ENCODE measurements at places on chromosomes 7 and 10.

- DNase-seq: no peak
These were observed 155.8 kb downstream of the SKIDA1 start for GRCh38 chr10:21369697-21370096.

GRCh38 chr7:105224884-105225651 is 163.7 kb downstream of the SRPK2 start:
- no peak for DNase-seq

GRCh38 chr10:11451640-11452260 is 159.7 kb downstream of the USP6NL start:
- DNase-seq: no peak

DNA sequence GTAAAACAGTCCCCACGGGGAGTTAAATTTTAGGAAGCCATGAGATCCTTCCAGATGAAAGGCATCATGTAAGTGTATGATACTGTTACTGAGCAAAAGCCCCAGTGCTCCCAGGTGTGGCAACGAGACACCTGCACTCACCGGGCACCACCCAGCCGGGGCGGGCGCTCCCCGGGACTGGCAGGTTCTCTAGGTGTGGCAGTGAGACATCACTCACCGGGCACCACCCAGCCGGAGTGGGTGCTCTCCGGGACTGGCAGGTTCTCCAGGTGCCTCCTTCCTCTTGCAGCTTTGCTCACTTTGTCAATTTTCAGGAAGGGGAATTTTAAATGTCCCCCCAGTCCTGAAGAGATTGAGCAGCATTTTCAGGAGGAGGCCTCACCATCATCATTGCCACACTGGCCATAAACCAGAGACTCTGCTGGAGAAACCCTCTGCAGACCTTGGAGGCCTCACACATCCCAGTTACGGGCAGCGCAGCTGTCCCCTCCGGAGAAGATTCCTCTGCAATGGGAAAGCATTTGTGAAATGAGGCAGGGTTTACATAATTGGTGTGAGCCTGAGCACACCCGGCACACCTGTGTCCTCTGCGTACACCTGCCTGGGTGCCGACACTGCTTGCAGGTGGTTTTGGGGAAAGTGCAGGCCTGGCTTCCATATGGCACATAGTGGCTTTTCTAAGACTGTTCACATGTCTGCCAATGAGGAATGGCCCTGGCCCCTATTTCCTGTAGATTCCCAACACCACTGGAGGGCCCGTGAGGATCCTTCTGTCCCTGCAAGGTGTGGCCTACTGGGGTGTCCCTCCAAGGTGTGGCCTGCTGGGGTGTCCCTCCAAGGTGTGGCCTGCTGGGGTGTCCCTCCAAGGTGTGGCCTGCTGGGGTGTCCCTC is 191.4 kb downstream of the EBF3 start:
- DNase-seq: no peak

- DNase-seq: no peak
These were observed 556.2 kb downstream of the LRMDA start for GRCh38 chr10:75987616-75988015.

DNA sequence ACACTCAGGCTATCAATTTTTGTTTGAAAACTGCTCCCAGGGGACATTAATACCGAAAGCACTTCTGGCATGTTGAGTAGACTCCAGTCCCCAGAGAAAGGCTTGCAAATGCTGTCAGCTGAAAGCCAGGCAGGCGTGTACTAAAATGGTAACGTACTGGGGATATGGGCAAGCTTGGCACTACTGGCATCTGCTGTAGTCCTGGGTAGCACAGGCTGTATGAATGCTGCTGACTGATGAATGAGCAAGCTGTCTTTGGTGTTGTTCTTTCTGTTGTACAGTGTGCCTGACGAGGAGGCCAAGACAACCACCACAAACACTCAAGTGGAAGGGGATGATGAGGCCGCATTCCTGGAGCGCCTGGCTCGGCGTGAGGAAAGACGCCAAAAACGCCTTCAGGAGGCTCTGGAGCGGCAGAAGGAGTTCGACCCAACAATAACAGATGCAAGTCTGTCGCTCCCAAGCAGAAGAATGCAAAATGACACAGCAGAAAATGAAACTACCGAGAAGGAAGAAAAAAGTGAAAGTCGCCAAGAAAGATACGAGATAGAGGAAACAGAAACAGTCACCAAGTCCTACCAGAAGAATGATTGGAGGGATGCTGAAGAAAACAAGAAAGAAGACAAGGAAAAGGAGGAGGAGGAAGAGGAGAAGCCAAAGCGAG is 53.5 kb upstream of the AGBL3 start:
- no peak for DNase-seq

GRCh38 chr10:110410329-110411046 is 87.2 kb upstream of the DUSP5 start:
- no peak for DNase-seq

DNA sequence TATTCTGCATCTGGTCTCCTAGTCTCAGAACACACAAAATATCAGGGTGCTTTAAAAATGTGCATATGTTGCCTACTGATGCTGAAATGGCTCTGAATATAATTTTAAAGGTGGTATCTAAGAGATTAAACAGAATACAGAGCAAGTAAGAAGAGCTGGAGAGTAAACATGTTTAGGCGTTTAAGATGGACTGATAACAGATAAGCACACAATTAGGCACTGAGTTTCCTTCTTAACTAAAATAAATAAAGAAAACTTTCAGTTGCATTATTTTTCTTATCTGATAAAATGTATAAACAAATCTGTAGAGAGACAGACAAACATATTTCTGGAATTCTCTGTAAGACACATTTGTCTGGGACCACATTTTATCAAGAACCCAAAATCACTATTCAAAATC is 35.6 kb upstream of the DGKB start:
- DNase-seq: no peak

Measured in activated CD4-positive, alpha-beta T cell treated with anti-CD3 and anti-CD28 coated beads for 24 hours (primary cell).